ENCODE measurements at places on chromosomes 1 and 21. TPM values are rescaled to one million over a fixed set of nuclear protein-coding genes. Genes with fewer than 3 reads are reported as not detected.

CELA3A gene
- total RNA-seq, result not detected

SYPL2 gene
- not detected for total RNA-seq

FCRLB gene
- 0.34 TPM for total RNA-seq

CD1E gene
- total RNA-seq, result not detected

HPCA gene
- 0.31 TPM for total RNA-seq

LCA5L gene
- not detected for total RNA-seq

Measured in naive thymus-derived CD4-positive, alpha-beta T cell (primary cell).